Esophagus mucosa (tissue), 1 donor: ENCODE measurements at places on chromosomes 2 and 18. TPM values are rescaled to one million over a fixed set of nuclear protein-coding genes. Genes with fewer than 3 reads are reported as not detected.

Gene GPR45
- total RNA-seq, result not detected

Gene PLCD4
- 5.7 TPM for total RNA-seq

Gene MROH2A
- total RNA-seq, result 0.52 TPM

Gene ZNF892
- total RNA-seq, result 1.3 TPM

DNA sequence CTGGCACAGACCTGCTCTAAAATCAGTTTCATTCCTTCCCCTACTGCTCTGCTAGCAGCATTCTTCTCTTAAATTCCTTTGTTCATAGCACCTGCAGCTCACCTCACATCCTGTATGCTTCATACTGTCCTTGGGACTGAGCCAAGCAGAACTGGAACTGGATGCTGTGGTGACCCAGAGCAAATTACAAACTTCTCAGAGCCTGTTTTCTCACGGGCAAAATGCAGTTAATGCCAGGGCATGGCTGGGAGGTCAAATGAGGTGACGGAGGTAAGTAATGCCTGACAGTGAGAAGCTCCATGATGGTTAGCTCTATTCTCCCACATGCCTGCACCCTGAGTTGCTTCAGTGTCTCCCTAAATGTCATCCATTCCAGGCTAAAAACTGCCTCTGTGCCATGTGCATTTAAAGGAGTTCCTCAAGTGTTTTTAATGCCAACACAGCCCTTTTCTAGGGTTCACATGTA, 29.7 kb downstream of the C2orf42 start:
- ATAC-seq, result peak; percentile 76

DNA sequence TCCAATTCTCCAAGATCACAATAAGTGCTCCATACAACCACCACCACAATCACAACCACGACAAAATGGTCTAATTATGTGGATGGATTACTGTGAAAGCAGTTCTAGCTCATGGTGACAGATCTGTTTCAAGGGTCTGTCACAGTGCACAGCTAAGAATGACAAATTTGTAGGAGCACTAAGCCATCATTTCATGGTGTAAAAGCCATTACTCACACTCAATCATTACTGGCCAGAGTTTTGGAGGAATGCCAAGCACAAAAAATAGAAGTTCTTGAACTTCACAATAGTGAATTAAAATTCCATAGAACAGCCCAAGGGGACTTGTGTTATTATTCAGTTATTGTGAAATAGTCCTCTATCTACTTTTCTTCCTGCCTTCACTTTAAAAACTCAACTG, 2.3 kb downstream of the CPS1 start:
- ATAC-seq, result no peak

DNA sequence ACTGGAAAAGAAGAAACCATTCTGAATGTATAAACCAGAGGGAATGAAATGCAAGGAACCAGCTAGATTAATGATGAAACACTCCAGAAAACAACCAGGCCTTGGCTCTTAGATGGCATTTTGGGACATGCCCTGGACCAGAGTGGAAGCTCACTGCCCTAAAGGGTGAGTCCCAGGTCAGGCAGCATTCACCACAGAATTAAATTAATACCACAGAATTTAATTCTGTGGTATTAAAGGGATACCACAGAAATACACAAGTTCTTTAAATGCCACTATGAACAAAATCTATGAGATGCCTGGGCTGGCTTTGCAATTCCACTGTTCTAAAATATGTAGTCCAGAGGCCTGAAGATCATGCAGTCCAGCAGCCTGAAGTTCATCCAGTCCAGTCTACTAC, 122.3 kb upstream of the KYNU start:
- ATAC-seq, result no peak

DNA sequence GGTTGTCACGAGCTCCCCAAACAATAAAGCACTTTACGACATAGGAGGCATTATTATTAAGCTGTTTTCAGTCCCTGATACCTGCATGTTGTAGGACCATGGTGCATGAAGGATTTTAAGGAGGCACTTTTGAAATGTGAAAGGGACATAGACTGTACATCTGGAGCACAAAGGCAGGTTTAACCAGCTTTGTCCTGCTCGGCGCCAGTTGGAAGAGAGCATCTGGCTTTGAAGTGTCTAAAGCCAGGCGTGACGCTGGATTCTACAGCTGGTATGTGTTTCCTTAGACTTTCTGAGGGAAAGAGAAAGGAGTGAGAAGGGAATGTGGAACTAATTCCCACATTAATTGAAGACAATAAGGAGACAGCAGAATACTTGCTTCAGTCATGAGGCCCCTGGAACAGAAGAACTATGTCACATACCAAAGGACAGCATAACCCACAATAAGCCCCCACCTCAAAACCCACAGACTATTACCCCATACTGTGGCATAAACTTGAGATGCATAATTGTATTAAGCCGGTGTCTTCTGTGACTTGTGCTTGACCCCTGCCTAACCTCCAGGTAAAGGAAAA, 381.0 kb upstream of the MEX3C start:
- ATAC-seq, result no peak

DNA sequence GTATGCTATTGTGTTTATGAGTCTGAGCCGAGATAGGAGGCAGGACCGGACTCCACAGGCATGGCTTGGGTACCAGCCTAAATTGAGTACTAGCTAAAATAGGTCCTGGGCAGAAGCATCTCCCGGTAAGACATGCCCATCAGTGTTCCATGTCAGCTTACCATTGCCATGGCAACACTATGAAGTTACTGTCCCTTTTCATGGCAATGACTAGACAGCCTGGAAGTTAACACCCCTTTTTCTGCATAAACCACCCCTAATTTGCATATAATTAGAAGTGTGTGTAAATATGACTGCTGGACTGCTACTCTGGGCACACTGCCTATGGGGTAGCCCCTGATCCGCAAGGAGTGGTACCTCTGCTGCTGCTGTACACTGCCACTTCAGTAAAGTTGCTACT, 1005.1 kb upstream of the FAM98A start:
- ATAC-seq, result no peak

- ATAC-seq, result no peak
Observed at GRCh38 chr2:44936715-44937687, 4.5 kb upstream of the SIX3 start.

DNA sequence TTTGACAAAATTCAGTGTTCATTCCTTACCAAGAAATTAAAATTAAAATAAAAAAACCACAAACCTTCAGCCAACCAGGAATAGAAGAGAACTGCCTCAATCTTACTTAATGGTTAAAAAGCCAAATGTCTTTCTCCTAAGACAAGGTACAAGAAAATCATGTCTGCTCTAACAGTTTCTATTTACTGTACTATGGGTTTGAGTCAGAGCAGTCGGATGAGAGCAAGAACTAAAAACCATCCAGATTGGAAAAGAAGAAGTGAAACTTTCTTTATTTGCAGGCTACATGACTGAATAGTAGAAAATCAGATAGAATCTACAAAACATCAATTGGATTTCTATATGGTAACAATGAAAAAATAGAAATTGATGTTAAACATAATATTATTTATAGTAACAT, 555.5 kb upstream of the TNP1 start:
- no peak for ATAC-seq

DNA sequence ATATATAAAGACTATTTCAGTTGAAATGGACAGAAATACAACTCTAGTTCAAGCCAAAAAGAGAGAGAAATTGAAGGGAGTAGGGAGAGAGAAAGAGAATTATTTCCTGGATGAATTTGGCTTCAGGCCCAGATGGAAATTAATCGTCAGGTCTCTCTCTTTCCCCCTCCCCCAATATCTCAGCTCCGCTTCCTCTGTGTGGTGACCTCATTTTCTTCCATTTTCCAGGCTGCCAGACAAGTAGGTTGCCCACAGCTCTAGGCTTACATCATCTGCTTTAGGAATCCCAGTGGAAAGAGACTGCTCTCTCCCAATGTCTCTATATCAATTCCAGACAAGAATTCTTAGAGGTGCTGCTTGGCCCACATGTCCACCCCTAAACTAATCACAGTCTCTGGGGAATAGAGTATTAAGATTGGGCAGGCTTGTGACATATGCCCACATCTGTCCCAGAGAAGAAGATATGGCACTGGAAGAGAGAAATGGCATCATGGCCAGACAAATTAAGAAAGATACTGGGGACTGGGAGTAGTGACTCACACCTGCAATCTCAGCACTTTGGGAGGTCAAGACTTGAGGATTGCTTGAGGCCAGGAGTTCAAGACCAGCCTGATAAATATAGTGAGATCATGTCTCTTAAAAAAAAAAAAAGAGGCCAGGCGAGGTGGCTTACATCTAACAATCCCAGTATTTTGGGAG, 37.2 kb upstream of the CFAP36 start:
- no peak for ATAC-seq

DNA sequence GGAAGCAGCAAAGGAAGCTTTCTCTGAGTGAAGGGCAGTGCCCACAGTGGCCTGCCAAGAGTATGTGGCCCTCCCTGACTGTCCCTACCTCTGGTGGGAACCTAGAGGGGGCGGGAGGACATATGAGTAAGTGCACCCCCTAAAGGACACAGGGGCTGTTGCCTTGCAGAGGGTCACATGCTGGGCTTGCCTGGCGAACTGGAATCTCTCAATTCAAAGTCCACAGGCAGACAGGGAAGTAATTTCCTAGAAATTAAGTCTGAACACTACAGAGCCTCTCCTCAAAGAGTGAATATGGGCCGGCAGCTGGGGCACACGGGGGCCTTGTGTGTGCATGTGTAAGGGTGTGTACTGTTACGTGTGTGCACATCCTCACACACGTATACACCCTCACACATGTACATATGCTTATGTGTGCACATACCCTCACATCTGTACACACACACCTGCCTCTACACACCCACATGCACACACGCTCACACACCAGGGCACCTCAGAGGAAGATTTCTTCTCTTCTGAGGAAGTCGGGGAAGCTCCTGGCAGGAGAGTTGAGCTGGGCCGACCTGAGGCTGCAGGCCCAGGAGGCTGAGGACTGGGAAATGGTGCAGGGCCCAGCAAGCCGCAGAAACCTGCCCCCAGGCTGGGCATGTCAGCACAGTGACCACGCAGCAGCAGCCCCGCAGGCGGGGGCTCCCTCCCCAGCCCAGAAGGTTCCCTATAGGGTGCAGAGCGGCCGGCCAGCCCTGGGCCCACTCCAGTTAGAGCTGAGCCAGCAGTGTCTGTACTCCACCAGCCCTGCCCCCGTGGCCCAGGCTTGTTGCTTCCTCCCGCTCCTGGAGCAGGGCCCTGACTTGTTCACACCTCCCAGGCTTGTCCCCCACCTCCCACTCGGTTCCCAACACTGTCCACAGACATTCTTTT, 77.4 kb upstream of the TAF1B start:
- ATAC-seq, result peak; percentile 61

DNA sequence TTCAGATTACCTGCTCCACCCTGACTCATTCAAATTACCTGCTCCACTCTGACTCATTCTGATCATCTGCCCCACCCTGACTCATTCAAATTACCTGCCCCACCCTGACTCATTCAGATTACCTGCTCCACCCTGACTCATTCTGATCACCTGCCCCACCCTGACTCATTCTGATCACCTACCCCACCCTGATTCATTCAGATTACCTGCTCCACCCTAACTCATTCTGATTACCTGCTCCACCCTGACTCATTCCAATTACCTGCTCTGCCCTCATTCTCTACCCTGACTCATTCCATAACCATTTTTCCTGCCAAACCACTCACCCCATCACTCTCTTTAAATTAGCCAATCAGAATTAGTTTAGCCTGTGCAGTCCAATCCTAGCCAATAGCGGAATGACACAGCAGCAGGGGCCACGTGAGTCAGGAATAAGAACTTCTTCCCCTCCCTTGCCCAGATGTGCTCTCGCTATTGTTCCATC, 26.2 kb downstream of the CFAP53 start:
- ATAC-seq, result peak; percentile 90

- ATAC-seq, result no peak
Observed at GRCh38 chr2:205984381-205984780, 101.6 kb downstream of the INO80D start.

DNA sequence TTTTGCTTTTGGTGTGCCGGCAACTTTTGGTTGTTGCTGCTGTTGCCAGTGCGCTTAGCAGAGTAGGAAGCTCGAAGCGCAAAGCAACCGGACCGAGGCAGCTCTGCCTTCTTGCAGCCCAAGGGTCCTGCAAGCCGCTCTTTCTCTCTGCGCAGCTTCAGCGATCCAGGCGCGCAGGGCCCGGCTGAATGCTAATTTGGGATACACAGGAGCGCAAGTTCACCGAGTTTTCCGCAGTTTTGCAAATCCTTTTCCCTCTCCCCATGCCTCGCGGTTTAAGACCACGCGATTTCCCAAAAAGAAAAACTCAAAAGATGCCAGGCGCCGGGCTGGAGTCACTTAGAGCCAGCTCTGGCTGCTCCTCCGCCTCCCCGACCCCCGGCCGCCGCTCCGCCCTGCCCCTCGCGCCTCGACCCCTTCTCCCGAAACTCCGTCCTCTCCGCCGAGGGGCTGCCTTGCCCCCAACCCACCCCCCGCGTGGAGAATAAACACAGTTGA, 13.5 kb upstream of the SIX3 start:
- no peak for ATAC-seq

DNA sequence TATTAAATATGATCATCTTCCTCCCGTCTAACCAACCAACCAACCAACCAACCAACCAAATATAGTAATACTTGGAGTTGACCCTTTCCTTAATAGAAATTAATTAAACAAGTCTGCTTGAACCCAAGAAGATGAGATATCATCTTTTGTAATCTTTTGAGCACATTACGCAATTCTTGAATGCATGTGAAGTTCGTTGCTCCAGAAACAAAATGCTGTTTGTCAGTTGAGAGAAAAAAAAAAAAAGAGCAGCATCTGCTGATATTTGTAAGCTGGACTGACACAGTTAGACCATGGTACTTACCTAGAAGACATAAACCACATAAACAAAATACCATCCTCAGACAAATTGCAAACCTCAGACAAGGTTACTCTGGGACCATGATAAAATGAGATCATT, 9.2 kb upstream of the SERPINB2 start:
- no peak for ATAC-seq

- no peak for ATAC-seq
Observed at GRCh38 chr2:168431301-168432024, 24.6 kb upstream of the CERS6 start.

- no peak for ATAC-seq
Observed at GRCh38 chr2:187985923-187986322, 305.8 kb upstream of the GULP1 start.

- ATAC-seq, result no peak
Observed at GRCh38 chr2:24085200-24085489, 511 bp upstream of the TP53I3 start.

- no peak for ATAC-seq
Observed at GRCh38 chr2:16102976-16103380, 162.6 kb downstream of the MYCN start.

GRCh38 chr18:34632321-34632720, 77.8 kb upstream of the DTNA start:
- no peak for ATAC-seq
